Myocyte (in vitro differentiated cells): ENCODE measurements at places on chromosomes 6 and 20. TPM values are rescaled to one million over a fixed set of nuclear protein-coding genes. Genes with fewer than 3 reads are reported as not detected.

DNA sequence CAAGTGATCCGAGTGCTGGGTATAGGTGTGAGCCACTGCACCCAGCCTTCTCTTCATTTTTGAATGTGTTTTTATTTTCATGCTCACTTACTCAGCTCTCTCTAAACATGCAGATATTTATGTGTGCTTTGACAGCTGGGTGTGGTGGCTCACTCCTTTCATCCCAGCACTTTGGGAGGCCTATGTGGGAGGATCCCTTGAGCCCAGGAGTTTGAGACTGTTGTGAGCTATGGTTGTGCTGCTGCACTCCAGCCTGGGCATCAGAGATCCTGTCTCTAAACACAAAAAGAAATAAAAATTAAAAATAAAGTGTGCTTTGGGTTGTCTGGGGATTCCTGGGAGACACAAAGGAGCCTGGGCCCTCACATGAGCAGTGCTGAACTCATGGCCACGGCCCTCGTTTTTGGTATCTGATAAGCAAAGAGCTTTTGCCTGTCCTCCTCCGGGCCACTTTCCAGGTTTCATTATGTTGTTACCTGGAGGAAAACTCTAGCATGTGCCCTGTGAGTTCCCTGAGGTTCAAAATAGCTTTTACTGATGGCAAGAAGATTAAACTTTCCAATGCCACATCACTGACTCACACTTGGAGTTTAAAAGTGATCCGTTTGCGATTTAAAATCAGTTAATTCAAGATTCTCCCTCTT is 78.5 kb downstream of the CD164 start:
- no peak for DNase-seq

The VNN1 gene
- total RNA-seq, result 2.7 TPM in 2 replicates

DNA sequence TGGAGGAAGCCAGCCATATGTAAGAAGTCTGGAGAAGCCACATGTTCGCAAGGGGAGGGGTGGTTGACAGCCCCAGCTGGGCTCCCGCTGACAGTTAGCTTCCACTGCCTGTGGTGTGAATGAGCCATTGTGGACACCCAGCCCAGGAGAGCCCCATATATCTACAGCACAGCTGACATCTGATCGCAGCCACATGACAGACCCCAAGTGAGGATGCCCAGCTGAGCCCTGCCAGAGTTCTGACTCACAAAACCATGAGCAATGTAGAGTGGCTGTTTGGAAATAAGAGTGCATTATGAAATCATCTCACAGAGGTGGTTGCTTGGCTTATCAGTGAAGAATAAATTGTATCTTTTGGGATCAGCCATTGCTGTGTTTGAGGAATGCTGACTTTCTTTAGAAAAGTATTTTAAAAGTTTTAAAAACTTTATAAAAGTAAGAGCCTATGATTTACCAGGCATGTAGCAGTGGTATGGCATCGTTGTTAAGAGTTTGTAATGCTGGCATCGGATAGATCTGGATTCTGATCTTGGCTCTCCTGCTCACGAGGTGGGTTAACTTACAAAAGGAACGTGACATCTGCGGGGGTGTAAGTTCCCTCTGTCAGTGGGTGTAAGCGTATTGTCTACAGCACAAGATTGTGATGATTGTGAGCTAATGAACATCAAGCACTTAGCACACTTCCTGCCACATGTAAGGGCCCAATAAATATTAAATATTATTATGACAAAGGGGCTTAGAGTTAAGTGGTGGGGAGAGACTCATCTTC is 24.1 kb downstream of the CFAP61 start:
- DNase-seq, result peak; percentile 98

DNA sequence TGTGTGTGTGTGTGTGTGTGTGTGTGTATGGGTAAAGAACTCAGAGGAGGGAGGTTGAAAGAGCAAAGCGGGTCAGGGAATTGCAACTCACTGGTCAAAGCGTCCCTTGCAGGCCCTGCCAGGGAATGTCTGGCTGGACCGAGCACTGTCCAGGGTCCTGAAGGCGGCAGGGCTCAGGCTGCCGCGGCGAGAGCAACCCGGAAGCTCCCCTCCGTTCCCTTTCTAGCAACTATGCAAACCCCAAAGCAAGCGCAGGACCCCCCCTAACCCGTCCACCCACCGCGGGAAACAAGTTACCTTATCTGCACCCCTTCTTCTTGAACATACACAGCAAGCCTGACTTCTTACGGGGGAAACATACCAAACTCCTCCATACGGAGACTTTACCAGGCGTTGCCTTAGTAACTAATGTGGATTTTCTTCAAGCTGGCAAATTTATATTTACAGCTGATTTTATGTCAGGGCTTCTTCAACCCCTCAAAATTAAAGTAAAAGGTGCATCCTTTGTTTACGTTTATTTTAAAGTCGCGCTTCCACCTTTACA is 538 bp upstream of the GRM1 start:
- peak; percentile 72 for DNase-seq

- DNase-seq, result no peak
Observed at GRCh38 chr6:8000188-8000596, 64.0 kb downstream of the BLOC1S5 start.

DNA sequence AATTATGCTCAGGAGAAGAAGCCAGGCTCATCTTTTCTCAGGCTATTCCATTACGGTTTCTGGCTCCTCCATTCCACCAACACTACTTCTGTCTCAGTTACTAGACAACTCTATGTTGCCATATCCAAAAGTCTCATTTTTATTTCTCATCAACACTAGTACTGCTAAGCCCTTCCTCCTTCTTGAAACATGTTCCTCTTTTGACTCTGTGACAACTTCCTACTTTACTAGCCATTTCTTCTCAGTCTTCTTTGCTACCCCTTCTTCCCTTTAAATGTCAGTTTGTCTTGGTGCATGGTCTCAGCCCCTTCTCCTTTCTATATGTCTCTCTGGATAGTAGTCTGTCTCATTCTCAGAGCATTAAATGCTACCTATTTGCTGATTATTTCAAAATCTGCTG is 7.1 kb upstream of the ADGRG6 start:
- no peak for DNase-seq

The METTL24 gene
- not detected in 2 replicates for total RNA-seq

The POM121L2 gene
- total RNA-seq, result not detected in 2 replicates

The CGA gene
- total RNA-seq, result not detected in 2 replicates

GRCh38 chr20:25050082-25050481 is 7.9 kb downstream of the ACSS1 start:
- no peak for DNase-seq

- DNase-seq, result peak; percentile 97
Observed at GRCh38 chr20:25039697-25040437, 18.1 kb downstream of the ACSS1 start.

- DNase-seq, result peak; percentile 45
Observed at GRCh38 chr20:35866418-35867202, 87.7 kb downstream of the SCAND1 start.

DNA sequence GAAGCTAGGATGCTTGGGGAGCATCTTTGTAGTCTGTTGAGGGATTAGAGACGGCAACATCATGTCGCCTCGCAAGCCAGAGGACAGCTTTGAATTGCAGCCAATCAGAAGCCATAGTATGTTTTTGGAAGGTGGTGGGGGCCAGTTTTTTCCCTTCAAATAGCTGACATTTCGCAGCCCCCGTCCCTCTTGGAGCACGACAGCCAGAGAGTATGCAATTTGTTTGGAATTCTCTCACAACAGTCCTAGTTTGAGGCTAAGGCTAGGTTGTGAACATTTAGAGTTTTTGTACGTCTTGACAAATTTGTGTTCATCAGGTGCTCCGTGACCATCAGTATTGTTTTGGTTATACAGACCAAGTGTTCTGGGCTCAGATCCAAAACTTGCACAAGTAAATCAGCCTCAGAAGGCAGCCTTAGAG is 83.3 kb downstream of the PLCB1 start:
- DNase-seq, result no peak

DNA sequence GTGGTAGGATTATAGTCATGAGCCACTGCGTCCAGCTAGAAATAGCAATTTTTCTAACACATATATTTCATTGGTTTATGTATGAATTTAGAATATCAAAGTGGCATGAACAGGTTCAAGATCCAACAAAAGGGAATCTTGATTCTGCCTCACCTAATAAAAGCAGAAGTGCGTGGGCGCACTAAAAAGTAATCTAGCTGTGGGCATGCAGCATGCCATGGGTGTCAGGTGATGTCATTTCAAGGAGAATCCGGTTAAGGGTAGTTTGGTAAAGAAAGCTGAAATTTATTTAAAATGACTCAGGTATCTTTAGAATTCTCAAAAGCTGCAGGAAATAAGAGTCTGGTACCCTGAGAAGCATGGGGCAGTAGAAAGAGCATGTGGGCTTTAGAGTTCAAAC is 17.6 kb downstream of the LRRN4 start:
- DNase-seq, result no peak

DNA sequence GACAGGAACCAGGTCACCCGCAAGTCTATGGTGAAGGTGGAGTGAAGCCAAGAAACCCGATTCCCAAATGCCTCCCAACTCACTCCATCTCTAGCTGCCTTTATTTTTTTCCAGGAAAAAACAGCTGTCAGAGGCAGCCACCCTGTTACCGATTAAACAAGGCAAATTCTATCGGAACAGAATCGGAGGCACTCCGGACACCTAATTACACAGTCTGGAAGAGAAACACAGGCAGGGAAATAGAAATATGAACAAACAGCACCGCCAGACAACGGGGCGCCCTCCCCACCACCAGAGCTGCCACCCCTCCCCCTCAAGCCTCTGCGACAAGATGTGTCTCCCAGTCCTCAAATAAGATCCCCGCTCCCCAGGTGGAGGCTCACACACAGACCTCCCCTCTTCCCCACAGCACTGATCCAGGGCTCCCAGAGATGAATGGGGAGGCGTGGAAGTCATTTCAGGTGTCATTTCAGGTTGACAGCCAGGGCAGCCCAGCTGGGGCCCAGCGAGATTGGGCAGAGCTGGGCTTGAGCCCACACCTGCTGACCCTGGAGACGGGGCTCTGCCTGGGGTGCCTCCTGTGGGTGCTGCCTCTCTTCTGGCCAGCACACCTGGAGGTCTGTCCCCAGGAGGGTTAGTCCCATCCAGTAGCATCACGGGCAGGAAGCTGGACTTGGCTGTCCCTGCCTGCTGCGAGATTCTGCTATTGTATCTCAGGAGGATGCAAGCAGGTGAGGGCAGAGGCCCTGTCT is 19.8 kb upstream of the VSTM2L start:
- no peak for DNase-seq

- DNase-seq, result no peak
Observed at GRCh38 chr20:15319439-15319838, 982.0 kb upstream of the FLRT3 start.

- peak; percentile 21 for DNase-seq
Observed at GRCh38 chr6:139855671-139856311, 481.3 kb upstream of the CITED2 start.

The RNGTT gene
- 16.6 and 17.4 TPM in 2 replicates for total RNA-seq

DNA sequence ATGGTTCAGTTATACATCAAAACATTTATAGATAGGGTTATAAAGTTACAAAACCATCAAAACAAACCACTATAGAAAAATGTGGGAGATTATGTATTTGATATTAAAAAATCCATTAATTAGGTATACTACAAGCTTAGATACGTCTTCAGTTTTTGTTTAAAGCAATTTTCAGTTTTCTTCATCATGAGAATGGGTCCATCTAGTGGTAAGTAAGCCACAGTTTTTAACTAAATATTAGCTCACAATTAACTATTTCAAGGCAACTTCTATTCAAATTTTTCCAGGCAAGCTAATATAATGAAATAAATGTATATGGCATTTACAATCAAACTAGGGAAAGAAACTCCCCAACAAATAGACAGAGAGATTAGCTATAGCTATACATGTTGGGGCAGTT is 44.4 kb downstream of the RNGTT start:
- DNase-seq, result no peak

GRCh38 chr6:116396441-116396840 is 25.7 kb downstream of the DSE start:
- DNase-seq, result no peak

The F13A1 gene
- 757 and 1,086 TPM in 2 replicates for total RNA-seq

The LCA5 gene
- 7.4 and 9.0 TPM in 2 replicates for total RNA-seq

GRCh38 chr6:165652766-165653165 is 10.3 kb downstream of the PDE10A start:
- no peak for DNase-seq

DNA sequence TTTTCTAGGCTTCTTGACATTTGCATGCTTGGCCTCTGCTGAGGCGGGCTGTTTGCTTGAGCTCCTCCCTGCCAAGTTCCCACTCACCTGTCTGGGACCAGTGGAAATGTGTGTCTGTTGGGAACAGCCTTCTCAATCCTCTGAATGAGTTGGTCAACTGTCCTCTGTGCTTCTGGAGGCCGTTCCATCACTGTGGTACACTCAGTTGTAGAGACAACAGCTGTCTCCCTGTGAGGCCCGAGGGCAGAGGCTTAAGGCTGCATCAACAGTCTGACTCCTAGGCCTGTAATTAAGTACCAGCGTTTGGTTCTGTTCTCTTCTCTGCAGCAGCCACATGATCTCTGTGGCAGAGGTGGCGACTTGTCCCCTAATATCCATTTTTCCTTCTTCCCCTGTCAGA is 110.9 kb downstream of the CDC5L start:
- no peak for DNase-seq

GRCh38 chr6:68634726-68635411 is at the start of gene ADGRB3:
Gene ADGRB3 (plus strand): TSS chr6:68635282. CDS start chr6:68638676, 3,394 bp downstream.
- peak; percentile 62 for DNase-seq

DNA sequence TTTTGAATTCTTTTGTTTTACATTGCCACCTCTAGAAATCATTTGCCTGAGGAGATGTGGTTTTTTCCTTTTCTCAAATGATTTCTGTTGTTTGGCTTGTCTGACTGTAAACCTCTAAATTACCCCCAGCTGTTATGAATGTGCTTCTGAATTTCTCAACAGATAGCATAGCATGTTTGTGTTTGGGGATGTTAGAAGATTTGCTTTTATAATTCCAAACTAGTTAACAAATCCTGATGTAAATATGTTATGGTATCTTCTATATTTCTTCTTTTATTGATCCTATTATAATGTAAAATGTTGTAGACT is 31.6 kb upstream of the EZR start:
- no peak for DNase-seq

- DNase-seq, result no peak
Observed at GRCh38 chr6:135801755-135802465, 49.6 kb upstream of the PDE7B start.

The TNXB gene
- 0.16 and 0.36 TPM in 2 replicates for total RNA-seq

- DNase-seq, result peak; percentile 8
Observed at GRCh38 chr20:58512808-58513552, 2.2 kb downstream of the APCDD1L start.

GRCh38 chr6:158816803-158817727 is 2.1 kb downstream of the EZR start:
- peak; percentile 59 for DNase-seq

The EPPIN gene
- total RNA-seq, result not detected in 2 replicates

The HAO1 gene
- total RNA-seq, result not detected in 2 replicates

The OGFR gene
- total RNA-seq, result 29.1 and 35.7 TPM in 2 replicates

The CPNE5 gene
- total RNA-seq, result 0.13 and 1.2 TPM in 2 replicates

DNA sequence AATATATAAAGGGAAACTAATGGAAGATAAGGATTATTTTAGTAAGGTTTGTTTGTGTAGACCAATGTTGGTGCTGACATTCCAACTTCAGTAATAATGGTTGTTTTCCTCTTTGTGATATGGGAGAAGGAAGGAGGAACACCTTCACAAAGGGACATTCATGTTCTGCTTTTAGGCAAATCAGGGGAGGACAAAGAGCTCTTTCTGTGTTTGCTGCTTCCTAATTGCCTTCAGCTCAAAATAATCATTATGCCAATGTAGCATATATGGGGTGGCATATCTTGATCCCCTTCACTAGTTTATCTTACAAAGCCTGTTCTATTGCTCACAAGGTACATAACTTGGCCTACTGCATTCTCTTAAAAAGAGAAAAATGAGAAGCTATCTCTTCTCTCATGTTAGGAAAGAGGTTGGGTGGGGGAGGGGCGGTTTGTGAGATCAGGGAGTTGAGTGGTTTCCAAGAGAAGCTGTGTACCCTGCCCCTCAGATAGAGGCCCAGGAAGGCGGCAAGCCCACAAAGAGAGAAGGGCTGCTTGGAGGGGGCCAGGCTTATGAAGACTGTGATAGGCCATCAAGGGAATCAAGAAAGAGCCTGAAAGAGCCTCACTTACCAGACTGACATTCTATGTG is 4.7 kb upstream of the ADGRG6 start:
- no peak for DNase-seq
